ENCODE measurements at places on chromosomes 4 and X.
A peak's percentile ranks its signal among the peaks of the same experiment; 100 is the strongest.

DNA sequence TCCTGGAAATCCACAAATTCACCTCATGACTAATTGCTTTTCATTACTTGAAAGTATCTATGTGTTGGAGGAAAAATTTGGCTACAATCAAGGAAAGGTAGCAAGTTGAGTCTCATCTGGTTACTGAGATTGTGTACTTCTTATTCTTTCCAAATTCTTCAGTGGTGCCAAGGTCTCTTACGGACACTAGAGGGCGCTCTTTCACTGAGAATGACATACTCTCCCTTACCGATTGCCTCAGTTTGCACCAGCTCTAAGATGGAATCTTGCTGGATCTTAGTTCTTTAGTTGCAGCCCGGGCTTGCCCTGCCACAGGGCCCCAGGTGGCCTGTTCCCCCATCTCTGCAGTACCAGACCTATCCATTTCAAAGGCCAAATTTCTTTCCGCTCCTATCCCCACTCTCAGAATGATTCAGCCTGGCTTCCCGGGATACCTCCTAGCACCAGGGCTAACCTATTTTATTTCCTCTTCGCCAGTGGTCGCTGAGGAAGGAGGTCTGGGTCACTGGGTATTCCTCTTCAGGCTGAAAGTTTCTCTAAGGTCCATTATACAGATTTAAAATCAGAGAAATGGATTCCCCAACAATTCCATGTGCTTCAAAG lies 24.6 kb upstream of the GPR50 start:
- DNase-seq = peak; percentile 19

- peak; percentile 26 for DNase-seq
Measured at GRCh38 chrX:41332408-41333002, 1.5 kb upstream of the DDX3X start.

- DNase-seq = no peak
Measured at GRCh38 chr4:108793415-108793814, 30.6 kb upstream of the ETNPPL start.

DNA sequence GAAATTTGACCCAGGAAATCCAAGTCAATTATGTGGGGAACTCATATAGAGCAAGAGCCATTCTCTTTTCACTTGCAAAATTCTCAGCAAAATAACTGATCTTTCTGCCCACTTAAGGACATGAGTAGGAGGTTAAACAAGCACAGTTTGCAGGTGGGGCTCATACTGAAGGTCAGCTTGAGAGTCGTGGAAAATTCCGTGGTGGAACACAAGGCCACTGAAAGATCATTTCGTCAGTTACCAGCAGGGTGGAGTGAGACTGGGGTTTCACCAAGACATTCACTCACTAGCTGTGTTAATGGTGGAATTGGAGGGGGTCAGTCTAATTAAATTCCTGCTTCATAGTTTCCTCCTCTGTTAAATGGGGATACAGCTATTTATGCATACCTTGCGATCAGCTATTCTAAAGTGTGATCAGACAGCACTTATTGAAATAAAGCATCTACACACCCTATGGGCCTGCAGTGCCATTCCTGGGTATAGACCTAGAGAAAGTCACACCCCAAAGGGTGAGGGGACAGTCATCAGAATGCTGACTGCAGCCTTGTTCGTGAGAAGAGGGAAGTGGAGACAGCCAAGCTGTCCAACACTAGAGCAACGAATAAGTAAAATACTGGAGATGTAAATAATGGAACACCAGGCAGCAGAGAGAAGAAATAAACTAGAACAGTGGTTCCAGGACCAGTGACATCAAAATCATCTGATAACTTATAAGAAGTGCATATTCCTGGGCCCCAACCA lies 42.7 kb upstream of the CLNK start:
- DNase-seq = no peak

GRCh38 chrX:38634665-38635064 lies 73.3 kb downstream of the TSPAN7 start:
- DNase-seq = no peak
